ENCODE measurements at places on chromosomes 4 and X.

DNA sequence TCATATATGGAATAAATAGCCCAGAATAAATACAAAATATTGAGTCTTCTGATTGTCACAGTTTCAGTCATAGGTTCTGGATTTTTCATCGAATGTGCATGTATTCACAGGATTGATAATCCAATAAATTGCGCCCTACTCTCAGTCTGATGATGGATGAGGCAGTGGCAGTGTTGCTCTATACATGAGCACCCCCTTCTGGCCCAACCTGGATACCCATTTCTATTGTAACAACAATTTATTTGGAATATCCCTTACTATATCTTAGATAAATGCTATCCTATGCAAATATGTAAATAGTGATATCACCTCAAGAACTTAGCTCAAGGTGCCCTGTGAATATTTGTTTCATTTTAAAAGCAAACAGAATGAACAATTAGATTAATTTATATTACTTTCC, 733.7 kb upstream of the PABPC4L start:
- peak; percentile 15 for DNase-seq

DNA sequence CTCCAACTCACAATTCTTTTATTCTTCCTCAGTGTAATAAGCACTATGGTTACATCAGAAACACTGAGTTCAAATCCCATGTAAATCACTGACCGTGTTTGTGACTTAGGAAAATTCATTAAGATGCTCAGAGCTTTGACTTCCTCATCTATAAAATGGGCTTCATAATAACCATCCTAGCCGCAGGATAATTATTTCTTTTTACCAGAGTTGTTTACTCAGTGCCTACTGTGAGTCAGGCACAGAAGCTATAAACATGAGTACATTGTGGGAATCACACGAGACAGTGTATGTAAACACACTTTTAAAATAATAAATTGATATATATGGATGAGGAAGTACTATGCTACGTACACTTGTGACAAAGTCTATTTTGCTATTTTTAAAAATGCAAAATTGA, 296.3 kb upstream of the TENM3 start:
- no peak for DNase-seq

DNA sequence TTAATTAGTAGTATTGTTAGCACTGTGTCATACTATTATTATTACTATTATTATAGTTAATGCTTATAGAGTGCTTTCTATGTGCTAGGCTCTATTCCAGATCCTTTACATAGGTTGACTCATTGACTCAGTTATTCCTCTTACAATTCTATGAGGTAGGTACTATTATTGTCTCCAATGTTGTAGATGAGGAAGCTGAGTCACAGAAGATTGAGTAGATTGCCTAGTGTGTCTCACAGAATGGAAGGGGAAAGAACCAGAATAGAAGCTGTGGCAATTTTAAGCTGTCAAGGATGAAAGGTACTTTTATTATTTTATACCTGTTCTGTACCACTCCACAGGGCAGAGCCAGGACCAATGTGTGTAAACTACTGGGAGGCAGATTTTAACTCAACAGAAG, 1.9 kb upstream of the TCEAL1 start:
- DNase-seq: peak; percentile 69

DNA sequence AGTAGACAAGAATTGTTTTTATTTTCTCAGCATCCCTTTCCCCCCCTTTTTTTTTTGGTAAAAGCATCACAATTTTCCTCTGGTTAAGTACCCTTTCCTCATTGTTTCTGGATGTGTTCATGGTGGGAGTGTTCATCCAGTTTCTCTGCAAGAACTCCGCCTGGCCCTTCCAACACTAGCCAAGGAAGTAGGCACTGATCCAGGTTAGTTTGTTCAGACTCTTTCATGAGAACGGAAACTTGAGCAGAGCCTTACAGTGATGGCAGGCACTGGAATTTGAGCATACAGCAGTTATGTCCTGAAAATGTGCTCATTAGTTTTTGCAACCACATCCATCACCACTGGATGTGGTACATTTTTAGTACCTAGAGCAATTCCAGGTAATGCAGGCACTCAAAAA, 336.1 kb upstream of the BOD1L1 start:
- peak; percentile 28 for DNase-seq

DNA sequence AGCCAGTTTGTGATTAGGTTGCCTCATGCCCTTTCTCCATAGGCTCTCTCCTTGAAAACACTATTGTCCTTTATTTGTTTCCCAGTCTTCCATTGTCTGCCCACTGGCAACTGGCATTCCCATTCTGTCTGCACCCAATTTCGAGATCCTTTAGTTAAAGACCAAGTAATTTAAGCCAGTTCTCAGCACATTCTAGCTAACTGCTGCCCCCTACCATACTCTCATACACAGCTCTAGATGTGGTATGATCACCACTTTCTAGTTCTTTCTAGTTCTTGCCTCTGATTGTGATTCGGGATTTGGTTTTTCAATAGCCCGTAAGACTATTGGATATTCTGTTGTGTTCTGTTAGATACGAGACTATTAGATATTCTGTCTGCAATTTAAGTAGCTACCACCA, 135.8 kb upstream of the TRPC5 start:
- no peak for DNase-seq

Measured in GM23248 (cell line).